AML-193 (cell line): ENCODE measurements at places on chromosomes 16 and 17.

- DNase-seq: peak; percentile 29
Observed at GRCh38 chr16:22898874-22899348, 84.9 kb downstream of the HS3ST2 start.

DNA sequence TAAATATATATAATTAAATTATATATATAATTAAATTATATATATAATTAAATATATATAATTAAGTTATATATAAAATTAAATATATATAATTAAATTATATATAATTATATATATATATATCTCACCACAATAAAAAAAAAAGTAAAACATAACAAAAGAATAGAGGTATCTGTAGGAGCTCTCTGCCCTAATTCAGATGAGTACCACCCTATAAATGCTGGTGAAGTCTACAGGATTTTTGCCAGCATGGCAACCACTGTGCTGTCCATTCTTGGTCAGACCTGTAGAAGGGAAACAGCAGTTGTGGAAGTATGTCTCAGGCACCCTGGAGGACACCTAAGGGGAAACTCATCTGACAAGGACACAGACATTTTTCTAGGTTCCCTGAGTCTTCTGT, 259.7 kb downstream of the PRKCA start:
- no peak for DNase-seq

DNA sequence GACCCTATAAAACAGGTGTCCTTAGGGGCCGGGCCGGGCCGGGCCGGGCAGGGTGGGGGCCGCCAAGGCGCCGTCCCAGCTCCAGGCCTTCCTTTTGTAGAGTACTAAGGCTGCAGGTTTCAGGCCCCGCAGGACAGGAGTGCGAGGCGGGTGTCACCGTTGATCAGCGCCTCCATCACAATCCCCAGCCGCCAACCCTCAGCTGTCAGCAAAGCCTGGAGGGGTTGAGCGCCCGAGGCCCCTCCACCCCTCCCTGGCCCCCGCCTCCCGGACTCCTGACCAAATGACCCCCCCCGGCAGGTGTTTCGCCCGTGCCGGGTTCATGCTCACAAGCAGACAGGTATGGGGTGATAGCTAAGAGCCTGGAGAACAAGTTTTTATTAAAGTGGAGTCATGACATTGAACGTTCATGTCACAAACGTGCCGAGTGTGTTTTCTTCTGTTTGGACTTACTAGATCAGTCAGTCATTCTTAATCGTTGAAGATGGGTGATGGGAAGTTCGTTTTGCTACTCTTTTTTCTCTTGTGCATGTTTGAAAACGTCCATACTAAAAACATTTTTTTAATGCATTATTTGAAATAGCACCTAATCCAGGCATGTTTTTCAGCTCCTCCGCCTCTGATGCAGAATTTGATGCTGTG, 534 bp downstream of the ARL2BP start:
- DNase-seq: no peak

DNA sequence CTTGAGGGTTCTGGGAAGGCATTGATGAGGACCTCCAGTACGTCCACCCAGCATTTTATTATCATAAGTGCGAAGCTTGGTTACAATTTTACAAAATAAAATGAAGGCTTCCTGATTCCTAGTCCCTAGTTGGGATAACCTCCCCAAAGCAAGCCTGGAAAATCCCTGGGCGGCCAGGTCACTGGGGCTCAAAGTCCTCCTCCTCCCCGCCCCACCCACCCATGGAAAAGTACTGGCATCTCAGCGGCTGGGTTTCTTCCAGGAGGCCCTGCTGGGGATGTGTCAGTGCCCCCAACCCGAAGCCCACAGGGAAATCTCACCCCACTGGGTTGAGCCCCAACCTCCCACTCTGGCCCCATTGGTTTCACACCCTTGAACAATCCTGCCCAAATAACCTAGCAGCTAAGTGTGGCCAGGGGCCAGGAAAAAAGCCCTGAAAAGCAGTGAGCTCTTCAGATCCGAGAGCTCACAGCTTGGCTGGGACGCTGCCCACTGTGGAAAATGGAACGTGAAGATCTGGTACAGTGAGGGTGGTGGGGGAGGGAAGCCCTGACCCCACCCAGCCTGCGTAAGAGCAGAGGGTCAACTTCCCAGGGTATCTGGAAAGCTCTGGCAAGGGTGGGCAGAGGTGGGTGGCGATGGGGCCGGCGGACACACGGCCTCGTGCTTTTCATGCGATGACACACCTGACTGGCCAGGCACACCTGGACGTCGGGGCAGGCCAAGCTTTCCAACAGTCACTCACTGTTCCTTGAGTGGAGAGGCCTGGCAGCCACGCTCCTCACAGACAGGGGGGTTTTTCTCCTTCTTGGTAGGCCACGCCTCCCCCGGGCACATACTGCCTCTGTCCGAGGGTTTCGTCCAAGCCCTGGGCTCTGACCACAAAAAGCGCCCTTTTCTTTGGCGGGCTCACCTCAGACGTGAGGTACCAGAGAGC, 324.5 kb downstream of the SOX9 start:
- no peak for DNase-seq

- no peak for DNase-seq
Observed at GRCh38 chr17:32515677-32516383, 29.0 kb downstream of the CDK5R1 start.

- no peak for DNase-seq
Observed at GRCh38 chr16:3066440-3066748, 954 bp downstream of the IL32 start.

DNA sequence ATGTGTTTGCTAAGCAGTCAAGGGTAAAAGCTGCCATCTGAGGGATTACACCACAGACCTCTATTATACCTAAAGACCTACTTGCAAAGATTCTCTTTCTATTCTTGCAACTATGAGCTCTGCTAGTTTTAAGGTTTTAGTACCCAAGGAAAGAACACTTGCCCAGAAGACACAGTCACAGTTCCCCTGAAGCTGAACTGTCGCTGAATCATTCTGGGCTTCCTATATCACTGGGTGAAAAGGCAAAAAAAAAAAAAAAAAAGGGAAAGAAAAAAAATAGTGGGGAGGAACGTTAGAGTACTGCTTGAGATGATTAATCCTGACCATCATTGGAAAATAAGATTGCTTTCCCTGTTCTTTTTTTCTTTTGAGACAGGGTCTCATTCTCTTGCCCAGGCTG, 37.9 kb downstream of the LYRM1 start:
- peak; percentile 45 for DNase-seq

DNA sequence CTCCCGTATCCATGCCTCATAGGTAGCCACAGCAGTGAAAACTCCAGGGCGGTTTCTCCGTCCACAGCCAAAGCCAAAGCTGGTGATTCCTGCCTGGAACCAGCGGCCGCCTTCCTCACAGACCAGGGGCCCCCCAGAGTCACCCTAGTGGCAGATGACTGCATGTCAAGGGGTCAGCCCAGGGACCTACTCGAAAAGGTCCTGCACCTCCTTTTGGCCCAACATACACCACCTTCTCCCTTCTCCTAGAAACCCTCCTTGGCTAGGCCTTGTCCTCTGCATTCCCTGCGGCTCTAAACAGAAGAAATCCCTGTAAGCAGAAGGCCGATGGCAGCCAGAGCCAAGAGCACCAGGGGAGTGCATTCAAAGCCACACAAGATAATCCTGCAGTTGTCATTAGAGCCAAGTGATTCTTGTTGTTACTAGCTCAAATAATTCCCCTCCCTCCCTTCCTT, 6.1 kb downstream of the PRSS36 start:
- no peak for DNase-seq

DNA sequence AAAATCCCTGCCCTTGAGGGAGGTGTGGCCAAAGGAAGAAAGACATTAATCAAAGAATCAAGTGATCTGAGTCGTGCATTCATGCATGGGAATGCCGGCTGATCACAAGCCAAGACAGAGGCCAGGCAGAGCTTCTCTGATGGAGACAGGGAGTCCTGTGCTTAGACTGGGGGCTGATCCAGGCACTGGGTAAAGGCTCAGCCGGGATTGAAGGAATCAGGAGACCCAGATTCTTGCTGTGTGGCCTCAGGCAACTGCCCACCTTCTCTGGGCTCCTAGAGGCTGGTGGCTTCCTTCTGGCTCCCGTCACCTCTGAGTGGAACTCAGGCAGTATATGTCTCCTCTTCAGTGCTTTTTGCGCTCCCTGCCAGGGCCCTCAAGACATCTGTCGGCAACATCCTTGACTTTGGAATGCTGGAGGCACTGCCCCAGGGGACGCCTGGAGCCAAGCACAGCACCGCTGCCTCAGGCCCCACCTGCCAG, 17.7 kb downstream of the RAI1 start:
- no peak for DNase-seq

- DNase-seq: peak; percentile 54
Observed at GRCh38 chr17:79391376-79392233, 219.2 kb downstream of the RBFOX3 start.

DNA sequence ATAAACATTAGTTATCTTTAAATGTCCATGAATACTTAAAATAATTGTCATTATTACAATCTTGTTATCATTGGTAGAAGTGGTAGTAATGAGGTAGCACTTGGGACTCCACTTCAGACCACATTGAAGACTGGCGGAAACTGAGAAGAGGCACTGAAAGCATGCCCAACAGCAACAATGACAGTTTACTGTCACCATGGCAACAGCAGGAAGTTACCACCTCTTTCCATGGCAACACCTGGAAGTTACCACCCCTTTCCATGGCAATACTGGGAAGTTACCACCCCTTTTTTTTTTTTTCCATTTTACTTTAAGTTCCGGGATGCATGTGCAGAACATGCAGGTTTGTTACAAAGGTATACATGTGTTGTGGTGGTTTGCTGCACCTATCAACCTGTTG, 494.9 kb upstream of the RBFOX1 start:
- no peak for DNase-seq

- no peak for DNase-seq
Observed at GRCh38 chr17:15124264-15124595, 140.9 kb downstream of the PMP22 start.

DNA sequence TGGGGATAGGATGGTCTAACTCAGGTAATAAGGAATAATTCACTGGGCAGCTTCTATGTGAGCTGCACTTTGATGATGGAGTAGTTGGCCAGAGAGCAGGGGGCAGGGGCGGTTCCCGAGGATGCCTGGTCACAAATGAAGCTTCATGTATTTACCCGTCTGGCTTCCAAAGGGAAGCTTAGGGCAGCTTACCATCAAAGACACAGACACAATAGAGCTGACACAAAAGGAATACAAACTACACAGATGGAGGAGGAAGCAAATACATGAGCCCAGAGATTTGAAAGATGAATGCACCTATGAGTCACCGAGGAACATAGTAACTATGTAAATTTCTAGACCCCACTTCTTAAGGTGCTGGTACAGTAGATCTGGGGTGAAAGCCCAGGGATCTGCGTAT, 8.7 kb upstream of the EMP2 start:
- DNase-seq: no peak

GRCh38 chr16:26988186-26988585, 78.5 kb upstream of the C16orf82 start:
- no peak for DNase-seq
